ENCODE measurements at places on chromosomes 13 and 19.
A peak's percentile ranks its signal among the peaks of the same experiment; 100 is the strongest.

DNA sequence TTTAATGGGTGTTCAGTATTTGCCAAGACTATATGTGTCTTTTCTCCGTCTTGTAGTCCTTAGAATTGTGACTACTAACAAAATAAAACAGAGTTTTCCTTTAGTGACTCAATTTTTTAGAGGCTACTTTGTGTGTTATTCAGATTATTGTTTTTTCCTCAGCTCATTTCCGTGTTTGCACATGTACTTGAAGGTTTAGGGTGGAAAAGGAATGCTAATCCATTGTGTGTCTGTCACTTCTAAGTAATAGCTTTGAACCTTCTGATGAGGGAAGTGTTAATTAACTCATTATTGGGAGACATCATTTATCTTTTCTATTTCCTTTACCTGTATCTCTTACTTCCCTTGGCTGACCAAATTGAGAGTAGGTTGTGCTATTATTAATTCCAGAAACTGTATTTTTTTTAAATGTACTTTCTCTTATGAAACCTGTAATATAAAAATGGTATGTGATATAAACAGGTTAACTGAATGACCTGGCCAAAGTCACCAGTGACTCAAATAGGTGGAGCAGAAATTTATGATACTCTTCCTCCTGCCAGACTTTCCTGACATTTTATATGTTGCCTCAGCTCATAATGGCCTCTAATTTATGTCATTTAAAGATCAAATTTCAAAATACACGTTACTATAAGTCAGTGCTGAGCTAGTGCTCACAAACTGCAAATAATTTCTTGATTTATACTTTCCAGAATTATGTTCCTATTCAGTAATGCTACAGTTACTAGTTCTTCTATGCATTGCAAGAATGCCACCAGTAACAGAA is 88.8 kb downstream of the LMO7 start:
- DNase-seq = no peak

- no peak for DNase-seq
Observed at GRCh38 chr19:32469795-32470194, 64.2 kb downstream of the DPY19L3 start.

GRCh38 chr19:14002571-14003250 is 3.4 kb downstream of the RFX1 start:
- DNase-seq = no peak

DNA sequence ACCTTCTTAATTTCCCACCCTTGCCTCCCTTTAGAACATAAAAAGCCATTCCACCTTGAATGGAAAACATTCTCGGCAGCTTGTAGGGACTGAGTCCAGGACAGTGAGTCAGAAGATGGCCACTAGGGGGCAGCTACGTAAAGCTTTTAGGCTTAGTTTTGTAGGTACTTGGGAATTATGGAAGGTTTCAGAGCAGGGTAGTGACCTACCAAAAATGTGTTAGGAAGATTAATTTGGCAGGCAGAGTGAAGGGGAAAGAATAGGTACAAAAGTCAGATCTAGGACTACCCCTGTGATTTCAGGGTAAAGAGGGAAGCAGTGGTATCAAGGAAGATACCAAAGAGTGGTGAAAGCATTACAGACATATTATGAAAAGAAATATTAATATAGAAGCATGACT is 198.4 kb downstream of the NDFIP2 start:
- peak; percentile 38 for DNase-seq

- peak; percentile 76 for DNase-seq
Observed at GRCh38 chr19:44653977-44654774, 10.5 kb downstream of the PVR start.

DNA sequence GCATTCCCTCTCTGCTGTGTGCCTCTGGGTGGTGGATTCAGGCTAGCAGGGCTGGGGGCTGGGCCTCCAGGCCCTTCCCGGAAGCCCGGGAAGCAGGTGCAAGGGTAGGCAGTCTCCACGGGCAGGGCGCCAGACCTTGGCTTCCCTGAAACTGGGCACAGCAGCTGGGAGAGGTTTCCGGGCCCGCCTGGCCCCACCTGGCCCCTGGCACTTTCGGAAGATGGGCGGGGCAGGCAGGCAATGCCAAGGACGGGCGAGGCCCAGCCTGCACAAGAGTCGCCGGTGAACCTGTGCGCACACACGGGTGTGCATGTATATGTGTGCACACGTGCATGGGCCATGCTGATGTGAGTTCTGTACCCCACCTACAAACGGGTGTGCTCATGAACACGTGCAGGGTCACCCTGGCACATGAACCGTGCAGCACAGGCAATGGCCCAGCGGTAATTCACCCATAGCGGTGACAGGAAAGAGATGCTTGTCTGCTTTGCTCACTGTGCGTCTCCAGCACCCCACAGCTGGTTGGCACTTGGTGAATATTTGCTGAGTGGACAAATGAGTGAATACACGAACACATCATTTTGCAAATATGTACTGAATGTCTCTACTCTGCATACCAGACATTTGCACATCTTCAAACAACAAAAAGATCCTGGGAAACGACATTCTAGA is 15.3 kb downstream of the GADD45B start:
- DNase-seq = no peak

- no peak for DNase-seq
Observed at GRCh38 chr13:88246239-88246638, 575.1 kb downstream of the SLITRK5 start.

DNA sequence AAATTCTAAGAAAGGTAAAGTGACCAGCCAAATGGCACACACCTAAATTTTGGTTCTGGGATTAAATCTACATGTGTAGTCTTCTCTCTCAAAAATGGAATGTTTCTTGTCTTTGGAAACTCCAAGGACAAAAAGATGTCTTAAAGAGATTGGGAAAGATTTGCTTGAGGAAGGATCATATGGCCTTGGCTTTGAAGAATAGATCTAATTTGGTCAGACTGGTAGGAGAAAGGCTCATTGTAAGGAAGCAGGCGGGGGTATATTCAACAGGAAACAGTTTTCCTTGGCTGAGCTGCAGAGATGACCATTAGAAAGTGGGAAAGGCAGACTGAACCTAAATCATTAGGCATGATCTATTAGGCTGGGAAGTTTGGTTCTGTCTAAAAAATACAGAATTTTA is 365.3 kb downstream of the DCT start:
- no peak for DNase-seq

- no peak for DNase-seq
Observed at GRCh38 chr13:113129921-113130750, 7.5 kb downstream of the F10 start.

DNA sequence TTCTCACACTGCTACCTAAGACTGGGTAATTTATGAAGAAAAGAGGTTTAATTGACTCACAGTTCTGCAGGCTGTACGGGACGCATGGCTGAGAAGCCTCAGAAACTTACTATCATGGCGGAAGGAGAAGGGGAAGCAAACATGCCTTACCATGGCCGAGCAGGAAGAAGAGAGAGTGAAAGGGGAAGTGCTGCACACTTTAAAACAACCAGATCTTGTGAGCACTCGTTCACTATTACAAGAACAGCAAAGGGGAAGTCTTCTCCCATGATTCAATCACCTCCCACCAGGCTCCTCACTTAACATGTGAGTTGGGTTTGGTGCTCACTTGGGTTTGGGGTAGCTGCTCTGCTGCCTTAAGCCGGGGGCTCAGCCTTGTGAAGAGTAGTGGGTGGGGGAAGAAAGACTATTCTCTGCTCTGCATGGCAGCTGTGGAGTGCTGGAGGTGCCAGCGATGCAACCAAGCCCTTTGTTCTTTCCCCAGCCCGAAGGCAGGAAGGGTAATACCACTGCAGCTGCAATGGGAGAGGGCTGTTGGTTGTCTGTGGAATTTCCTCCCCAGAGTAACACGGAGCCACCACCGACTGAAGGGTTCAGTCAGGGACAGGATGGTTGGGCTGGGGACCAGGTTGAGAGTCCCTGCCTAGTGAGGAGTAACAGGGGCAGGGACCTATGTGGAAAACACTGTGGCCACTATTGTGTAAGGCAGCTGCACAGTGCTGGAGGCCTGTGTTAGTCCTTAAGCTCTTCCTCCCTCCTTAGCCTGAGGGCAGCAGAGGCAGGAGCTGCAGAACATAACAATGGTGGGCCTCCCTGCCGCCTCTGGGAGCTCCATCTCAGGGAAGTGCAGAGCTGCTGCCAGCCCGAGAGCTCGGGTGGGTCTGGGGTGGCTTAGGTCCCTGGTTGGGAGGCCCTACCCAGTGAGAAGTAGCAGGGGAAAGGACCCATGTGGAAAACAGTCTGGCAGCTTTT is 1262.5 kb downstream of the EFNB2 start:
- DNase-seq = peak; percentile 96

All from MV-4-11 (cell line).